Lower leg skin (tissue), 4 donors: ENCODE measurements at places on chromosomes 12 and 14. TPM values are rescaled to one million over a fixed set of nuclear protein-coding genes. Genes with fewer than 3 reads are reported as not detected.

Gene ARG2
- 6.5 TPM for total RNA-seq

- no peak for DNase-seq
These were observed 299.7 kb upstream of the FBXO33 start for GRCh38 chr14:39731912-39732311.

DNA sequence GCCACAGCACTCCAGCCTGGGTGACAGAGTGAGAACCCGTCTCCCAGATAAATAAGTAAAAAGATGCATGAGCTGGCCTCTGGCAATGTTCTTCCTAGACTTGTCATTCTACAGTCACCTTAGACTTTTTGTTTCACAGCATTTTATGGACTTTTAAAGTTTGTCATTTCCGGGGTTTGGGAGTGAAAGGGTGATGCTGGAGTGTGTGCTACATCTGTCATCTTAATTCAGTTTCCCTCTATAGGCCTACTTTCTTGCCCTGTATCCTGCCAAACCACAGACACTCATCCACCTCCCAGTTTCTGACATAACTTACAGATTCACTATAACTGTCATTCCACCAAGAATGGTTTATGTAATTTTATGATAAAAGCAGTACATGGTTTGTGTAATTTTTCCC is 166.7 kb upstream of the PARP11 start:
- no peak for DNase-seq

DNA sequence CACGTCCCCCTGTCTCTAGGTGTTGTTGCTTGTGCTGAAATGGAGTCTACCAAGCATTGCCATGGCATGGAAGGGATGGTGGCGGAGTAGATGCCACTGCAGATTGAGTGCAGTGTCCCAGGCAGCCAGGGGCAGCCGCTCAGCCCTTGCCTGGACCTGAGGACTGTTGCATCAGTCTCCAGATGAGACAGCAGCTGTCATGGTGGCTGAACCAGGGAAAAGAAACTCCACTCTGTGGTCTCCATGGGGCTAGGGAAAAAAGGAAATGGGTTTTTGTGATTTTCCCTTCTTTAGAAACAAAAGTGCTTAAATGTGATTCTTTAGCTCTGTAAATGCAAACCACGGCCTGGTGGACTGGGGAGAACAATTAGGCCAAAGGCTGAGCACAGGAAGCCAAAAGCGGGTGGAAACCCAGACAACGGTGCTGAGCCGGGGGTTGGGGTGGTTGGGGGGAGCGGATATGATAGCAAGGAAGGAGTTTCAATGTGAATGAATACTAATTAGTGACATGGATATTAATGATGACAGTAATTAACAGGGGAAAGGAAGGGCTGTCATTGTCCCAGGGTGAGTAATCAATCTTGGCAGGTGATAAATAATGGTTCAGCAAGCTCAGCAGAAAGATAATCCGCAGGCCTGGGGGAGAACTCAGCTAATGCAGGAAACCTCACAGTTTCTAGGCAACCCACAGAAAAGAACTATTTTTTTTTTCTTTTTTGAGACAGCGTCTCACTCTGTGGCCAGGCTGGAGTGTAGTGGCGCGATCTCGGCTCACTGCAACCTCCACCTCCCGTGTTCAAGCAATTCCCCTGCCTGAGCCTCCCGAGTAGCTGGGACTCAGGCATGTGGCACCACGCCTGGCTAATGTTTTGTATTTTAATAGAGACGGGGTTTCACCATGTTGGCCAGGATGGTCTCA is 442.6 kb downstream of the DPF3 start:
- DNase-seq = no peak

DNA sequence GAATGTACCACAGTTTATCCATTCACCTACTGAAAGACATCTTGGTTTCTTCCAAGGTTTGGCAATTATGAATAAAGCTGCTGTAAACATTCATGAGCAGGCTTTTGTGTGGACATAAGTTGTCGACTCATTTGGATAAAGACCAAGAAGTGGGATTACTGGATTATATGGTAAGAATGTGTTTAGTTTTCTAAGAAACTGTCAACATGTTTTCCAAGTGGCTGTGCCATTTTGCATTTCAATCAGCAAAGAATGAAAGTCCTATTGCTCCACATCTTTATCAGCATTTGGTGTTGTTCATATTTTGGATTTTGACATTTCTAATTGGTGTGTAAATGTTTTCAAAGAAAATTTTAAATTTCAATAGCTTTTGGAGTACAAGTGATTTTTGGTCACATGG is 27.3 kb upstream of the KLRF1 start:
- no peak for DNase-seq

GRCh38 chr12:96534339-96534738 is 45.0 kb downstream of the CFAP54 start:
- DNase-seq = no peak

GRCh38 chr14:52032204-52032801 is 36.6 kb downstream of the NID2 start:
- no peak for DNase-seq

DNA sequence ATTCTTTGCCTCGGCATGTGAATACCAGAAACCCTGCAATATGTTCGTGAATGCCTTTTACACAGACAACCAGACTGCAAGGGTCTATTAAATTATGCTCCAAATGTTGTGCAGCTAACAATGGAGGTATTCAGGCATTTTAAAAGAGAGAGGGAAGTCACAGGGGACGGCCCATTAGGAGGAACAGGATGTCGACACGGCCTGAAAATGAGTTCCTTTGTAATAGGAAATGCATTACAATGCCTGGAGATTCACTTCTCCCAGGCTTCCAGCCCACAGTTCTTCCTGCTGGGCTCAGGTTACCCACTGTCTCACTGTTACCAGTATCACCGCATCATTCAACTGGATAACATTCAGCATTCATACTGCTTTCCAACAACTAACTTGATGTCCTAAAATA is 2.5 kb downstream of the DUSP6 start:
- no peak for DNase-seq

DNA sequence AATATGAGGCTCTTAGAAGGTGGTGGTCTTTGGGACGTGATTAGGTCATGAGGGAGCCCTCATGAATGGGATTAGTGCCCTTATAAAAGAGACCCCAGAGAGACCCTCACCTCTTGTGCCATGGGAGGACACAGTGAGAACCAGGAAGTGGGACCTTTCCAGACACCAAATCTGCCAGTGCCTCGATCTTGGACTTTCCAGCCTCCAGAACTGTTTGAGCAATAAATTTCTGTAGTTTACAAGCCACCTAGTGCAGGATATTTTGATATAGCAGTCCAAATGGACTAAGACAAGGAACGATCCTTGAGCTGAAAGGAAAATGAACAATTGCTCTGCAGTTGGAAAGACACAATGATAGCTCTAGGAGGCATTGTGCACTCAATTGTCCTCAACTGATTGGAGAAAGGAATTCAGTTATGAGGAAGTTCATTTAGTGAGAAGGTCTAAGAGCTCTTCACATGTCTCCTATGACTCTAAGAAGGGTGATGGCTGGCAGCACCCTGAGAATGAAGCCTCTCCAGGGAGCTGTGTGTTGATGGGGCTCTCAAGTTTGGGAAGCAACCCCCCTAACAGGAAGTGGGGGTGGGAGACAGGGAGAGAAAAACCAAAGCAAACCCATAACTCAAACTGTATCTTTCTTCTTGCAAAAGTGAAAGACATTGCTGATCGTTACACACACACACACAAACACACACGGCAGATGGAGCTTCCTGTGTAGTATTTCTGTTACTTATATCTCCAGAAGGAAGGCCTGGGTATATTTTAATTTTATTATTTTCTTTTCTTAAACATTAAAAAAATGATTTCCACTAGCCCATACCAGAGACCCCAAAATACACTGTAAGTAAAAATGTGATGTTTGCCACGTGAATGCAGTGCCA is 21.0 kb downstream of the CHST11 start:
- DNase-seq = no peak

DNA sequence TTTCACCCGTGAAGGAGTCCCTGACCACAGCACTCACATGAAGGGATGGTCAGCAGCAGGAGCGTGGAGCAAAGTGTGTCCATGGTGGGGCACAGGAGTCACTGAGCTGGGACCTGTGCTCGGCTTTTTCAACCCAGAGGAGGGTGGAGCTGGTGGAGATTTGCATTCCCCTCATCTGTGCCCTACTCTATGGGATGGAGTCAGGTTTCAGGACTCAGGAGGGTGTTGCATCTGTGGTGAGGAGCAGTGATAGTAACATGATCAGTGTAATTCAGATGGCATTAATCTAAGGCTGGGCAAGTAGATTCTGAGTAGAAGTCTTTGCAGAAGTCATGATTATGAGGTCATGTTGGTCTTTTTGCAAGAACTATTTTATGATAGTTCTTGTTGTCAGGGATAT is 511.9 kb downstream of the TMEM121 start:
- DNase-seq = no peak
